ENCODE measurements at places on chromosomes 12 and 14.

GRCh38 chr12:116420227-116420880, 138.8 kb upstream of the MAP1LC3B2 start:
- DNase-seq: no peak

DNA sequence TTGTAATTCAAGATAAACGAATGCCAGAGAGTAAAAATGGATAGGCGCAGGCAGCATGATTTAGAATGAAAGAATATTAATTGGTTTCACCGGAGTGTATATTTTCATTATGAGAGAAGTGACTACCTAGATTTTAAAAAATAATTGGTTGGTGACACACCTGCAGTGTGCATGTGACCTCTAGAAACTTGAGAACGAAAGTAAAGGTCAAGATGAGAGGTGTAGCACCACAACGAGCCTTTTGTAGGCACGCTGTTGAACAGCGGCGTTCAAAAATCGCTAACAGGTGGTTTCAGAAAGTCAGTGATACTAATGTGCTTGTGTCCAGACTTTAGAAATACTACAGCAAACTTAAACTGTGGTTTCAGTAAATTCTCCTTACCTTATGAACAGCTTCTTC, 123.8 kb downstream of the NPAS3 start:
- DNase-seq: no peak

- no peak for DNase-seq
Observed at GRCh38 chr14:90654831-90655276, 161.4 kb downstream of the TTC7B start.

DNA sequence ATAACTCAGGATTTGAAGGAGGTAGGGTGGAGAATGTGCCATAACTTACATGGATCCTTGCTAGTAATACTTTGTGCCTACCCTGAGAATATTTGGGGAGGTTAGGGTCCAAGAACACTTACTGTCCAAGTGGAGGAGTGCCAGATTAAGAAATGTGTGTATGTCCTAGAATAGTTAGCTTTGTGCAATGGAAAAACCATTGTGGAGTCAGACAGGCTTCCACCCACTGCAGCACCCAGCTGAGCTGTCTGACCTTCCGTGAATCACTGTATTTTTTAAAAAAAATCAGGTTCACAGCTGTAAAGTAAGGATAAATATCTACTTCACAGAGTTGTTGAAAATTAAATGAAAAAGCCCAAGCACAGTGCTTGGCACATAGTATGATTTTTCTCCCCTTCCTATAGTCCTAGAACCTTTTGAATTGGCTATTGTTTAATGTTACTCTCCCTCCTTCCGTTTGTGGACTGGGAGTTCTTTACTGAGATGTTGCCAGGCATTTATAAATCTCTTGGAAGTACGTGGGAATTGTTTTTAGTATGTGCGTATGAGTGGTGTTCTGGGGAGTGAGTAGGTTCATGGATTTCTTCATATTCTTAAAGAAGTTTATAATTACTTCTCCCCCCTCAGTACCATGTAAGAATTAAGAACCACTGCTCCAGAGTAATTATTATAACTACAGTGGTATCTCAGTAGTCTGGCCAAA, 9.2 kb downstream of the RAB21 start:
- DNase-seq: no peak

DNA sequence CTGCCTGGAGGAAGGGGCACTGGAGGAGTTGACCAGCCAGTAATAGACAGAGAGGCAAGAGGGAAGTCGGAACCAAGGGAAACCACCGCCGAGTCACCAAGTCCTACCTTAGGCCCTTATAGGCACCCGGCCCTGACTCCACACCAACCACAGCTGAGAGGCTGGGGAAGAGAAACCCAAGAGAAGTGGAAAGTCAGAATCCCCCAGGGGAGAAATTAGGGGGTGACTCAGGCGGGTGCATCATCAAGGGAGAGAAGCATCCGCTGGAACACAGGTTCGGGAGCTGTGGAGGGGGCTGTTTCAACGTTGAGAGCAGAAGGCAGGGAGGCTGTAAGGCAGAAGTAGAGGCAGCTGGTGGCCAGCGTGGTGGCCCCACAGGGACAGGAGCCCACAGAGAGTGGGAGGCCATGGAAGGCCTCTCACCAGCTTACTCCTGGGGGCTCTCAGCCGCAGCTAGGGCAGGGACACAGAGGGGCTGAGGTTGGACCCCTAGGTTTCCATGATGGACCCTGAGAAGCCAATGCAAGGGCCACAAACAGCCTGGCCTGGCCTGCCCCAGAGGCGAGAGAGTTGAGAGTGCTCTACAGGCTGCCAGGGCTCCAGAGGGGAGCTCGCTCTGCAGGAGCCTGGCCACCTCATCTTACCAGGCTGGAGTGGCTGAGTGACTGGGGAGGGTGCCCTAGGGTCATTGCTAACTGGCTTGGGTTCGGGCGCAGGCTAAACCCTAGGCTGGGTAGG, 1.4 kb upstream of the TRMT61A start:
- no peak for DNase-seq

DNA sequence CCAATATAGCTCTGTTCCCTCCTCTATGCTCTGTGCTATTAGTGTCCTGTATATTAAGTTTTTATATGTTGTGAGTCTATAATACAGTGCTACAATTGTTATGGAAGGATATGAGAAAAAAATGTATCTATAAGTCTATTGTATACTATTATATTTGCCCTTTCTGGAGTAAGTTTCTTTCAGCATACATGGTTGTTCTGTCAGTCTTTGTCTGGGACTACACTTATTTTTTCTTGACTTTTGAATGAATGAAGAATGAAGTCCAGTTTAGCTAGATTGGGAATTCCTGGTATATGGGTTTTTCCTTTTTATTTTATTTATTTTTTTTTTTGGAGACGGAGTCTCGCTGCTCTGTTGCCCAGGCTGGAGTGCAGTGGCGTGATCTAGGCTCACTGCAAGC, 76.0 kb upstream of the DNM1L start:
- no peak for DNase-seq

GRCh38 chr14:97824218-97824617, 1027.0 kb downstream of the VRK1 start:
- DNase-seq: no peak

DNA sequence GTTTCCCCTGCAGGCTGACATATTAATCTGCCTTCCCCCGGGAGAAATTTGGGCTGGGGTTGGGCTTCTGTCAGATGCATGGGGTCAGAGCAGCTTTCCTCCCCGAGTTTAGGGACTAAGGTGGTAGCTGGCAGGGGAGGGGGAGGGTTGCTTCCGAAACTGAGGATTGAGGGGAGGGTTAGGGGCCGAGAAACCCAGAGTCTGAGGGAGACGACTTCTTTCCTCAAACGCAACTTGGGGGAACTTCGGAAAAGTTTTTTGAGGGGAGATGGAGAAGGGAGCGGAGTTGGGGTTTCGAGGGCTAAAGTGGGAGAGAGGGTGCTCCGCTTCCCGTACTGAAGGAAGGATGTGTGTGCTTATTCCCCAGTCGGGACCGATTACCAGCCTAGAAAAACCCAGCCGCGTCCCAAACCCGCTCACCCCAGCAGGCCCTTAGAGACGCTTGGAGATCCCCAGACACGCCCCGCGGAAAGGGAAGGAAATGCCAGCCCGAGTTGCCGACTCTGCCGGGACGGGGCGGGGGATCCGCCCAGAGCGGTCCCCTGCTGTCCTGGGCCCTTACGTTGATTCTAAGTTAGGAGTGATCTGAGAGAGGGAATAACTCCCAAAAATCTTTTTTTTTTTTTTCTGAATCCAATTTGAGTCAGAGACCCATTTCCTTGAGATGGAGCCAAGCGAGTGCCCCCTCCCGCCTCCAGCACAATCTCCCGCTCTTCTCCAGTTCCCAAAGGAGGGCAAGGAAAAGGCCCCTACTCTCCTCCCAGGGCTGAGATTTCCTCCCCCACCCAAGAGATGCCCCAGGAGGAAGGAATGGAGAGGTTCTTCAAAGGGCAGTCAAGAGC, 61.9 kb downstream of the SMUG1 start:
- DNase-seq: peak; percentile 53

GRCh38 chr14:78605897-78606500, 435.8 kb downstream of the NRXN3 start:
- DNase-seq: peak; percentile 45

- no peak for DNase-seq
Observed at GRCh38 chr14:79077096-79077495, 906.9 kb downstream of the NRXN3 start.

- no peak for DNase-seq
Observed at GRCh38 chr12:131904346-131904745, 9.9 kb downstream of the ULK1 start.

DNA sequence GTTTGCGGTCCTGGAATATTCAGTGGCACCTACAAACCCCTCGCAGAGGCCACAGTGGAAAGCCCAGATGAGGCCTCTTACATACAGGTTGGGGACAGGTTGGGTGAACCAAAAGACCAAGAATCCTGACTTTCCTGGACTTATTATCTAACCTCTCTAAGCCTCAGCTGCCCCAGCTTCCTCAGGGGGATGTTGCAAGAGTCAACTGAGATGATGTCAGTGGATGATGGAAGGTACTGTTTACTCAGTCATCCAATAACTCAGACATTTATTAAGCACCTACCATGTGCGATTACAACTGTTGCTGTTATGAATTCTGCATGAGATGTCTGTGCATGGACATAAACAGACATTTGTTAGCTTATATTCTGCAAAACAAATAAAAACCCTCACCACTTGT, 72.8 kb downstream of the RFX4 start:
- DNase-seq: no peak

GRCh38 chr12:124613151-124613585, 45.8 kb upstream of the NCOR2 start:
- DNase-seq: no peak

DNA sequence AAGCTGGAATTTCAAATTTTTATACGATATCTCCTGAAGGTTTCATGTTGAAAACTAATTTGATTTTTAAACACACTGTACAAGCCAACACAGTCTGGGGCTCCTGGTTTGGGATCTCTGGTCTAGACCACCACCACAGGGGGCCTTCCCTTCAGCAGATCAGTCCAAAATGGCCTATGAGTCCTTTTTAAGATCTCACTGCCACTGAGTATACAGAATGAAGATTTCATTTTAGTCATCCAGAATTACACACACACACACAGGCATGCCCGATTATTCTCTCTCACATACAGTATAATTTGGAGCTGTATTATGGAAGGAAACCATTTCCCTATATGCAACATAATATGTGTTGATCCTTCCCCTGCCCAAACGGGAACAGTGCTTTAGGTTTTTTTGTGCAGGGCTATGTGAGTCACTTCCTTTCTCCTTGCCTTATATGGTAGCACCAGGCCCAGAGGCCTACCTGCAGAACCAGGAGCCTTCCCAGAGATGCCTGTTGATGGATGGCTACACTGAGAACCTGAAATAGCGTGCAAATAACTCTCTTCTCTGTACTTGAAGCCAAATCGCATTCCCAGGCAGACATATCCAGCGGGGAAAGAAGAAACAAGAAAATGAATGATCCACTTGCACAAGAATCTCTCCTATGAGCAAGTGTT, 28.1 kb upstream of the WNK1 start:
- DNase-seq: no peak

DNA sequence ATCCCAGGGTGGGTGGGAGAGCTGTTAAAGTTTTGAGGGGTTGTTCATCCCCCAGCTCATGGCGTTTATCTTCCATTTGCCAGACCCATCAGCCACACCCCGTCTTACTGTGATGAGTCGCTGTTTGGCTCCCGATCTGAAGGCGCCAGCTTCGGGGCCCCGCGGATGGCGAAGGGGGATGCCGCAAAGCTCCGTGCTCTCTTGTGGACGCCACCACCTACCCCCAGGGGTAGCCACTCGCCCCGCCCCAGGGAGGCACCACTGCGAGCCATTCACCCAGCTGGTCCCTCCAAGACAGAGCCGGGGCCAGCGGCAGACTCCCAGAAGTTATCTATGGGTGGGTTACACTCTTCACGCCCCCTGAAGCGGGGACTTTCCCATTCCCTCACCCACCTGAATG, 5.7 kb downstream of the RITA1 start:
- DNase-seq: no peak

GRCh38 chr14:54650331-54650958, 83.5 kb downstream of the SAMD4A start:
- DNase-seq: peak; percentile 79

DNA sequence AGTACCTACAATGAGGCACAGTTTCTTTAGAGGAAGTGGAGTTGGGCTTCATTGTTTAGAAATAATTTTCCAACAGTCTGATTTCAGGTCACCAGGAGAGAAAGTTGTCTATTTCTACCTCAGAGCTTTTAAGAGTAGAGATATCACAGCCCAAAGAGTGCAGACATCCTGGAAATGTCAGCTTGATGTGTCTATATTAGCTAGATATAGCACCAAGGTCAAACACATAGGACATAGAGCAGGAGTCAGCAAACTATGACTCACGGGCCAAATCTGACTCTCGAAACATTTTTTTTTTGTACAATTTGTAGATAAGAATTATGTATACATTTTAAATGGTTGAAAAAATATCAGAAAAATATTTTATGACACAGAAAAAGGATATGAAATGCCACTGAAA, 53.7 kb downstream of the KCNC2 start:
- DNase-seq: no peak

DNA sequence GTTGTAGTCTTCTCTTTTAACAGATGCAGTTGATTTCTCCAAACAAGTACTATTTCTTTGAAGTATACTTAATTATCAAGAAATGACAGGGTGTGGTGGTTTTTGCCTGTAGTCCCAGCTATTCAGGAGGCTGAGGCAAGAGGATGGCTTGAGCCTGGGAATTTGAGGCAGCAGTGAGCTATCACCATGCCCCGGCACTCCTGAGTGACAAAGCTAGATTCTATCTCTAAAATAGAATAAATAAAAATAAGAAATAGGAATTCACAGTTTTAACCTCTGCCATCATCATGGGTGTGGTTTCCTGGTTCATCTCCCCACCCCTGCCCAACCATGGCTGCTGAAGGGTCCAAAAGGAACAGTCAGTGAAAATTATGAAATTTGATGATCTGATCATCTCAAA, 290.2 kb upstream of the FLRT2 start:
- no peak for DNase-seq

DNA sequence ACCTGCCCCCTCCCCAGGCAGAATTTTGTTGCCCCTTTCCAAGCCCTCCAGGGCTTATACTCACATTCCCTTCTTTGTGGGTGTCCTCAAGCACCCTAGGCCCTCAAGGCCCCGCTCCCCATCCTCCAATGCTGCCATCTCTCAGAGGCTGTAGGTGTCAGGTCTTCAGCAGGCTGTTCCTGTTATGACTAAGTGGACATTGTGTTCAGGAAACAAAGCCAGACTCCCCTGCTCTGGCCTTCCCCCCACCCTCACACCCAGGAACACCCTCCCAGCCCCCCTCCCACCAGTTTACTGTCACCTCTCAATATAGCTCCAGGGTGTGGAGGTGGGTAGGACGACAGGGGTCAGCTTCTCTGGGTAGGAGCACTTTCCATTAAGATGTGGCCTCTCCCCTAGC, 1.4 kb upstream of the MYH6 start:
- no peak for DNase-seq

GRCh38 chr14:54387328-54387727, 9.5 kb upstream of the CDKN3 start:
- DNase-seq: no peak
